Tibial nerve (tissue), 4 donors: ENCODE measurements at places on chromosomes 13 and 19. TPM values are rescaled to one million over a fixed set of nuclear protein-coding genes. Genes with fewer than 3 reads are reported as not detected.

The ZNF665 gene
- total RNA-seq: 19.6 TPM

The ZNF491 gene
- total RNA-seq: 3.9 TPM

The ZNF600 gene
- total RNA-seq: 10.3 TPM

The TTYH1 gene
- total RNA-seq: 38.3 TPM

The ADGRL1 gene
- total RNA-seq: 17.5 TPM

The FXYD3 gene
- 10.8 TPM for total RNA-seq

The NTN5 gene
- total RNA-seq: 2.2 TPM

The OR10H1 gene
- not detected for total RNA-seq

The TEX29 gene
- total RNA-seq: not detected

The SYNGR4 gene
- not detected for total RNA-seq

The NRTN gene
- not detected for total RNA-seq

The LGALS14 gene
- not detected for total RNA-seq

The PCP2 gene
- not detected for total RNA-seq

The SLC25A41 gene
- total RNA-seq: not detected

The AMER2 gene
- 0.22 TPM for total RNA-seq

The KIRREL2 gene
- total RNA-seq: not detected

The GPR12 gene
- total RNA-seq: 0.39 TPM

The C1QTNF9 gene
- total RNA-seq: 5.9 TPM

The SRRM5 gene
- 0.84 TPM for total RNA-seq

The ZNF69 gene
- total RNA-seq: 9.8 TPM

The CEACAM8 gene
- total RNA-seq: not detected

The FUT6 gene
- total RNA-seq: not detected

The TPP2 gene
- total RNA-seq: 45.2 TPM

The URAD gene
- total RNA-seq: not detected

The MTUS2 gene
- not detected for total RNA-seq

The LYPD5 gene
- 2.1 TPM for total RNA-seq

The ZNF766 gene
- 11.4 TPM for total RNA-seq

The ACP7 gene
- total RNA-seq: 1.8 TPM

The KIR3DL1 gene
- not detected for total RNA-seq

The LRRC63 gene
- total RNA-seq: not detected

The ZNF738 gene
- 10.2 TPM for total RNA-seq

The SIGLEC8 gene
- total RNA-seq: 0.84 TPM

The CYP2B6 gene
- not detected for total RNA-seq

The RNF225 gene
- total RNA-seq: not detected

The FSD1 gene
- not detected for total RNA-seq

The ZNF837 gene
- 3.3 TPM for total RNA-seq

The NLRP9 gene
- not detected for total RNA-seq
